Activated naive CD4-positive, alpha-beta T cell (primary cell): ENCODE measurements at places on chromosomes 2 and 18.

GRCh38 chr2:226130192-226130591 is 669.4 kb downstream of the IRS1 start:
- no peak for DNase-seq

DNA sequence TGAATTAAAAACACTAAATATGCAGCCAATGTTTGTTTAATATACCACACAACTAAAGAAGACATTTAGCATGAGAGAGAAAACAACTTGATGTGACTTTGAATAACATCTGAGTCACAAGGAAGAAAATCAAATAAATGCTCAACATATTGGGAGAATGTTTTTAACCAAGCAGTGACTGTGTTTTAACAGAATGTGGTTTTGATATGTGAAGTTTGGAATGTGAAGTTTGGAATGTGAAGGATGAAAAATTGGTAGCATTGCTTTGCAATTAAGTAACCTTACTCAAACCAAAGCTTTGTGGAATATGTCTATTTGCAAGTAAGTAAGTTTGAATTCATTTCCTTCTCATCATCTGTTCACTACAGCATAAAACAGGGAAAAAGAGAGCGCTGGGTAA is 128.2 kb upstream of the DNAJC10 start:
- DNase-seq: no peak

DNA sequence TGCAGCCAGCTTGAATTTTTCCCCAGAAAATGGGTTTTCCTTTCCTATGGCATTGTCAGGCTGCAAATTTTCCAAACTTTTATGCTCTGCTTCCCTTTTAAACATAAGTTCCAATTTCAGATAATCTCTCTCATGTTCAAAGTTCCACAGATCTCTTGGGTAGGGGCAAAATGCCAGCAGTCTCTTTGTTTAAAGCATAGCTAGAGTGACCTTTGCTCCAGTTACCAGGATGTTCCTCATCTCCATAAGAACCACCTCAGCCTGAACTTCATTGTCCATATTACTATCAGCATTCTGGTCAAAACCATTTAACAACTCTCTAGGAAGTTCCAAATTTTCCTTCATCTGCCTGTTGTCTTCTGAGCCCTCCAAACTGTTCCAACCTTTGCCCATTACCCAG is 68.3 kb downstream of the SGPP2 start:
- no peak for DNase-seq

GRCh38 chr2:6068429-6068828 is 376.2 kb downstream of the SOX11 start:
- no peak for DNase-seq

- DNase-seq: no peak
These were observed 326.1 kb downstream of the PIK3C3 start for GRCh38 chr18:42281124-42281523.

DNA sequence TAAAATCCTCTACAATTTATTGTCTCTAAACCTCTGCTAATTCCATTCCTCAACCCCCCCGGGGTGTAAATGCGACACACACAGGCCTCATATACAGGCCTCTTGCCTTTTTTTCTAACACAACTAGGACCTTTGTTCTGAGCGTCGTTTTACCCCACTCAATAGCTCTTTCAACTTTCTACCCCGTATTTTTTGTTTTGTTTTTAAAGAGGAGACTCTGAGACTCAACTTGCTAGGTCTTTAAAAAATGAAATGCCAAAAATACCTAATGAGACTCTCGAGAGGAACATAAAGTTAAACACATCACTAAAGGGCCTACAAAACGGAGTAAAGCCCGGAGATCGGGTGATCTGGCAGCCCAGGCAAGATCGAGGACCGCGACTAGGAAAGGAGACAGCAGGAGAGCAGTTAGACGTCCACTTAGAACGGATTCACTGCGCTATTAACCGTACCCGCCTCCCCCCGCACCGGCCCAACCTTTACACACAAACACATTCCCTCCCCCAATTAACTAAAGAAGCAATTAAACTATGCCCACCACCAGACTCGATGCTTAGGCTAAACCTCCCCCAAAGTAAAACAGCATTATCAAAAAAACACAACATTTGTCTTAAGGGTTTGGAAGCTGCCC is 1.7 kb downstream of the TRIP12 start:
- DNase-seq: peak; percentile 25

DNA sequence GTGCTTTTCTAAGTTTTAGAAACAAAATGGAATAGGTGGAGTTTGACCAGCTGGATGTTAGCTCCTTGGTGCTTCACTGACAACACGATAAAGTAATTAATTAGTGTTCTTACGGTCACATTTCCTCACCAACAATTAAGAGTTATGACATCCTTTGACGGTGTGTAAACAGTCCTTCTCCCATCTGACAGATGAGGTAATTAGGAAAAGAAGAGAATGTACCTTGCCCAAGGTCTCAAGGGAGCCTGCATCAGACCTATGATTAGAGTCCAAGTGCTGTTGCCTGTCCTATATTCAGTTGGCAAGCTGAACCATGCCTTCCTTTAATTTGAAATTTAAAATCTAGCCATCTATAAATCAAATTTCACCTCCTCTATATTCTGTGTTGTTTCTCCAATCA is 48.3 kb upstream of the STK17B start:
- DNase-seq: no peak

GRCh38 chr2:24638568-24638967 is 147.5 kb downstream of the NCOA1 start:
- no peak for DNase-seq

GRCh38 chr2:216634370-216635148 is 1.3 kb downstream of the IGFBP2 start:
- no peak for DNase-seq

GRCh38 chr2:8343031-8343430 is 338.8 kb upstream of the ID2 start:
- no peak for DNase-seq

DNA sequence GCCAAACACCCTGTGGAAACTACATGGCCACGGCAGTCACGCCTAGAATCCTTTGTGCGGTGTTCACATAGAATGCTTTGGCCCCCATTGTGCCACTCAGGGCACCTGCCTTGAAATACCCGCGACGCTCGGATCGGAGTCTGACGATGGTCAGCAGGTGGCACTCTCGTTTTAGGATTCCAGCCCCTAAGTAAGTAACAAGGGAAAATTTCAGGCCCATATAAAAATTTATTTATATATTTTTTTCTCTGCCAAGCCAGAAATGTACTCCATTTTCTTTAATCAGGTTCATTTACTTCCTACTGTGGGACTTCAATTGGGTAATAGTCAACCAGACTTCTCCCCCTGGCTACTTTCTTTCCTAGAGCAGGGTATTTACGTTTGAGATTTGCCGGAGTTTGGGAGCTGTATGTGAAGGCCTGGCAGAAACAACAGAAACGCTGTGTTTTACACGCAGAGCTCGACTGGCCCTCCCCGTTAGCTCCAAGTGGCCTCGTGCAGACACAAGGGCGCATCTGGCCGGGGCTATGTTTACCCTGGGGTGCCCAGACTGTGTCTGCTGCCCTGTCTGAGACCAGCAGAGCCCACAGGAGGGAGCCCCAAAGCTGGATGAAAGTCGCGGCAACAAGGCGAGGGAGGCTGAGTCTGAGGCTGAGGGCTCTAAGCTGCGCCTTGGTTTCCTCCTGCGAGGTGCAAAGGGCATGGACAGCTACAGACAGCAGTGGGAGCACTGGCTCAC is 41.6 kb downstream of the LRRC30 start:
- DNase-seq: no peak

- no peak for DNase-seq
These were observed 27.2 kb downstream of the TMEM177 start for GRCh38 chr2:119706221-119706620.

DNA sequence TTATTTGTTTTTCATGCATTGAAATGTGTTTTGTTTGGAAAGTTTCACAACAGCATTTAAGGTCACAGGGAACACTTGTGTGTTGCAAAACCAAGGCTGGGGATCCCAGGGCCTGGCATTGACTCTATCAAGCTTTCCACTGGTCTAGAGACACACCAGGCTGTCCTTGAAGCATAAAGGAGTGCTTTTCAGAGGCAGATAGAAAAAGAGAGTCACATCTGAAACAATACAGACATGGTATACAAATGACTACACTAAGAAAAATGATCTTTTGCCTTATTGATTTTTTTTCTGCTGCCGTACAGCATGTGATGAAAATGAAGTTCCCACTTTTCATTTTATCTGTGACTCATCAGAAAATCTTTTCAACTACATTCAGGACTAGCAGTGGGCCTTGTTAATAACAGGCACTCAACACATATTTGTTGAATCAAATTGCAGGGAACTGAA is 61.9 kb upstream of the ZCCHC2 start:
- no peak for DNase-seq
